ENCODE measurements at places on chromosomes 13 and 19. TPM values are rescaled to one million over a fixed set of nuclear protein-coding genes. Genes with fewer than 3 reads are reported as not detected.

CFAP97D2 gene
- total RNA-seq = 1.3 TPM

FXYD5 gene
- 124 TPM for total RNA-seq

B3GNT3 gene
- total RNA-seq = 1.00 TPM

NKG7 gene
- 16.9 TPM for total RNA-seq

ZNF791 gene
- total RNA-seq = 33.4 TPM

PCDH17 gene
- total RNA-seq = 64.7 TPM

ZGLP1 gene
- total RNA-seq = 5.1 TPM

DCT gene
- total RNA-seq = 1.1 TPM

Measured in lung (tissue), 17 donors.